ENCODE measurements at places on chromosomes 4 and X.

DNA sequence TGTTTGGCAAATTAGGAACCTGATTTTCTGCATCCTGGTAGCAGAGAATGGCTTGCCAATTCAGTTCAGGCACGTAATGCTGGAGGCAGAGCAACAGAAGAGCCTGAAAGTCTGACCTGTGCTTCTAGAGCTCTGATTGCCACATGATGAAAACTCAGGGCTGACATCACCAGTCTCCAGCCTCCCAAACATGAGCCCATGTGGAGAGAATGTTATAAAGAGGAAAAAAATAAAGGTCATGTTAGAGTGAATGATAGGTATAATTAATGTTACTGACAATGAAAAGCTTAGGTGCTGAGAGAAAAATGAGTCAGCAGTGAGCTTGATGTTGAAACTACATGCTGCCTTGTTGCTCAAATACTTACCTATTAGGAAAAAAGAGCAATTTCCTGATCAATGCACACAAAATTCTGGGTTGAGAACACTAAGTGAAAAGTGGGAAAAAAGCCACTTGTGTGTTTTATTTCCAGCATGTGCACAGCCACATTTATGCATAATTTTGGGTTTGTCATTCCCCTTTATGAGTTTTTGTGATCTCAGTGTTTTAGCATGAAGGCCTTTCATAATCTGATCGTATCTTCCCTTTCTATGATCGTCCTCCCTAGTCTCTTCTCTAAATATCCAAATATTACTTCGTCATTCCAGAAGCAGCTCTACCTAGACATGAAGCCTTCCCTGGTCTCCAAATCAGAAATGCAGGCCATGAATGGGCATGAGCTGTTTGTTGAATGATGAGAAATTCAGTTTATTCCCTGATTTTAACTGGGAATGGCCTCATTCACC is 113.3 kb upstream of the CPEB2 start:
- DNase-seq: no peak

DNA sequence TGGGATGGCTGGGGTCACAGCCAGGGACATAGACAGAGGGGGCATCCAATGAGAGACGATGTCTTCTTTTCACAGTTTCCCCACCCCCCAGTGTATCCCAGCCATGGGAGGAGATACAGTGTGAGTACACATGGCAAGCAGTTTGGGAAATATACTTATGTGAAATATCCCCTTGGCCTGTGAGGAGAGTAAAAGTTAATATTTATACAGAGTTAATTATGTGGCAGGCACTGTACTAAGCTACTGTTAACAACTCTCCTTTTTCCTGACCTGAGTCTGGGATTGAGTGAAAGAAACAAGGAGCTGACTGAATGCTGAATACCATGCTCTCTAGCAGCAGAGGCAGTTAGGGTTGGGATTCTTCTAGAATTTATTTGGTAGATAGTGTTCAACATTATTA is 35.3 kb downstream of the HCCS start:
- DNase-seq: no peak

DNA sequence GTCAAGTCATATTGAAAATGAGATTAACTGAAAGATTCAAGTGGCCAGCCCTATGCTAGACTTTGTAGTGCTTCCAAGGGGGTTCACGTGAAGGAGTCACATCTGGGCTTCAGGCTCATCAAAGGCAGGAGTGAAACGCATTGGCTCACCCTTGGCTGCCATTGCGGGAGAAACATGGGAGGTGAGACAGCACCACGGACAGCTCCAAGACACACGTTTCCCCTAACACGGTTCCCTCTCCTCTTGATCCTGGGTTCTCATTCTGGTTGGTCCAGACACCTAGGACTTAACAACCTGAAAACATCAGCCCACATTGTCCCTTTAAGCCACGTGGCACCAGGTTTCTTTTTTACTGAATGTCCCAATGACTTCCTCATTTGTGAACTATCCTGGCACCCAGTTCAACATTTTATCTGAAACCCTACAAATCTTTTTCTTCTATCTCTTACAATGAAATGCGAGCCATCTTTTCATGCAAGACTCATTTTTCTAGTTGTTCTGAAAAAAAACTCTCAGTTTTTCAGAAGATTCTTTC is 279.0 kb upstream of the VCX3A start:
- no peak for DNase-seq

- no peak for DNase-seq
These were observed 114.0 kb upstream of the ENPEP start for GRCh38 chr4:110361921-110362320.

DNA sequence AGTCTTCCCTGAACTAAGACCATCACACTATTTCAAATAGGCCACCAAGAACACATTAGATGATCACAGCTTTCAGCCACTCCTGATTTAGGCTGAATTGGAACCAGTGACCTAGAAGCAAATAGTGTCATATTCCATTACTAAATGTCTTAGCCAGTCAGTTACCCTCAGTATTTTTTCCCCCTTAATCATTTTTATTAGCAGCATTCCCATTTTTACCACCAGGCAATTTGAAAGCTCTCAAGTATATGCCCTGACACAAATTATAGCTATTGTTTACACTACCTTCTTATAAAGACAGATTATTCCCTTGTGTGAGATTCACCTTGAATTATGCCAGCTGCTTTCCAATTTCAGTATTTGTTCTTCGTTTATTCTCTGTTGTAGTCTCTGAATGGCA is 1146.9 kb downstream of the PDHA2 start:
- no peak for DNase-seq

GRCh38 chr4:100081491-100081890 is 108.8 kb downstream of the DDIT4L start:
- no peak for DNase-seq

- no peak for DNase-seq
These were observed 118.6 kb downstream of the PTTG2 start for GRCh38 chr4:38078590-38079421.

DNA sequence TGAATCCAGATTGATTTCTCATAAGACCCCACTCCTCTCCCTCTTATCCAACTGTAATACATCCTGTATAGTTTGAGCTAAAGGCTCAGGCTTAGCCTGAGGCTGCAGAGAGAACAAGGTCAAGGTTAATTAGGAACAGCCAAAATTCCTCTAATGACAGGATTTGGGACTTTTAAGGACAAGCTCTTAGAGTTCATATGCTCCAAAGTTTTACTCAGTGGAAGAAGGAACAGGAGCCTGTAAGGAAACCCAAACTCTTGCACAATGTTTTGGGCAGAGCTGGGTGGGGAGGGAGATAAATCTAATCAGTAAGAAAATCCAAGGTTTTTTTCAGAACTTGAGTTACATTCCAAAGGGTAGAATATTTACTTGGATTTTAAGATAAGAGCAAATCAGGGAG is 238.8 kb downstream of the QDPR start:
- DNase-seq: no peak

DNA sequence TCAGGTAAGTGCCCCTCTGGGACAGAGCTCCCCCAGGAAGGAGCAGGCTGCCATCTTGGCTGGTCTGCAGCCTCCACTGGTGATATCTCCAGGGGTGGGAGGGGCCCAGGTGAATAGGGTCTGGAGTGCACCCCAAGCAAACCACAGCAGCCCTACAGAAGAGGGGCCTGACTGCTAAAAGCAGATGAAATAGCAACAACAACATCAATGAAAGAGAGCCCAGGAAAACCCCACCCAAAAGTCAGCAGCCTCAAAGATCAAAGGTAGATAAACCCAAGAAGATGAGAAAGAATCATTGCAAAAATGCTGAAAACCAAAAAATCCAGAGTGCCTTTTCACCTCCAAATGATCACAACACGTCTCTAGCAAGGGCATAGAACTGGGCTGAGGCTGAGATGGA is 92.5 kb upstream of the PAGE3 start:
- DNase-seq: no peak

DNA sequence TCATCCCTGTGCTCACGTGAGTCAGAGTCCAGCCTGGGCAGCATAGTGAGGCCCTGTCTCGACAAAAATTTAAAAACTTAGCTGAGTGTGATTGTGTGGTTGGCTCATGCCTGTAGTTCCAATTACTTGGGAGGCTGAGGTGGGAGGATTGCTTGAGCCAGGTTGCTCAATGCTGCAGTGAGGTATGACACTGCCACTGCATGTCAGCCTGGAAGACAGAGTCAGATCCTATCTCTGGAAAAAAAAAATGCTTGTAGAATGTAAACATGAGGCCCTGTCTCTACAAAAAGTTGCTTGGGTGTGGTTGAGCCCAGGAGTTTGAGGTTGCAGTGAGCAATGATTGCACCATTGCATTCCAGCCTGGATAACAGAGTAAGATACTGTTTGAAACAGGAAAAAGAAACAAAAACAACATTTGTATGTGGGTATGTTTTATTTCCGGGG is 11.3 kb upstream of the YTHDC1 start:
- DNase-seq: no peak

- DNase-seq: no peak
These were observed 10.0 kb downstream of the AWAT2 start for GRCh38 chrX:70039758-70040157.

- DNase-seq: no peak
These were observed 152.9 kb downstream of the POLA1 start for GRCh38 chrX:24846550-24847150.

DNA sequence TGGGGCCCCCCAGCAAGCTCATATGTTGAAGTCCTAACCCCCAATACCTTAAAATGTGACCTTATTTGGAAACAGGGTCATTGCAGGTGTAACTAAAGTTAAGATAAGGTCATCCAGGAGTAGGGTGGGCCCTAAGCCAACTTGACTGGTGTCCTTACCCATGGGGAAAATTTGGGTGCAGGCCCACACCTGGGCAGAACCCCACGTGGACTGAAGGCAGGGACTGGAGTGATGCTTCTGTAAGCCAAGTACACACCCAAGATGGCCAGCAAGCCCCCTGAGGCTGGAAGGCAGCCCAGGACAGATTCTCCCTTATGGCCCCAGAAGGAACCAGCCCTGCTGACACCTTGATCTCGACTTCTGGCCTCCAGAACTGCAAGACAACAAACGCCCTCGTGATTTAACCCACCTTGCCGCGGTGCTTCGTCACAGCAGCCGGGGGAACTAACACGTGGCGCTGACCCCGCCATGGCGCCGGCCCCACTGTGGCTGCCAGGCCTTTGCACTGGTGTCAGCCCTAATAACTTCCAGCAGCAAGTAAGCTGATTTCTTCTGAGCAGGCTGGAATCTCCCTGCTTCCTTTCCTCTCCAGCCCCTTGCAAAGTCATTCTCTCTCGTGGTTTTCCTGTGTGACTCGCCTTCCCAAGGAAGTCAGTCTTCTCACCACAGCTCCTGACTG is 23.2 kb upstream of the MXD4 start:
- no peak for DNase-seq

DNA sequence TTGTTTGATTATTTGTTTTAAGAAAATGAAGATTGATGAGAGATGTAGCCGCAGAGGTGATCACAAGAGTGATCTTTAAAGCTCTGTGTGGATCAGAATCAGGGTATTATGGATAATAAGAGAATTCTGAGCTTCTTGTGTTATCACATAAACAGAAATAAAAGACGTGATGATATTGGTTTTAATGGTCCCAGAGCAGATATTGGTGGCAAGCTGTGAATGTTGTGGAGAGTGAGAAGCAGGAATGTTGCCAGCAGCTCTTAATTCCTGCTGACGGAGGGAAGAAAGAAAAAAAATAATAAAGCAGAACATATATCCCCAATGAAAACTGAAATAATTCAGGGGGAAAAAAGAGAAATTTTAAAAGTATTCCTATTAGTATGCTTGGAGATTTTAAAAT is 1015.9 kb downstream of the PCDH18 start:
- no peak for DNase-seq

DNA sequence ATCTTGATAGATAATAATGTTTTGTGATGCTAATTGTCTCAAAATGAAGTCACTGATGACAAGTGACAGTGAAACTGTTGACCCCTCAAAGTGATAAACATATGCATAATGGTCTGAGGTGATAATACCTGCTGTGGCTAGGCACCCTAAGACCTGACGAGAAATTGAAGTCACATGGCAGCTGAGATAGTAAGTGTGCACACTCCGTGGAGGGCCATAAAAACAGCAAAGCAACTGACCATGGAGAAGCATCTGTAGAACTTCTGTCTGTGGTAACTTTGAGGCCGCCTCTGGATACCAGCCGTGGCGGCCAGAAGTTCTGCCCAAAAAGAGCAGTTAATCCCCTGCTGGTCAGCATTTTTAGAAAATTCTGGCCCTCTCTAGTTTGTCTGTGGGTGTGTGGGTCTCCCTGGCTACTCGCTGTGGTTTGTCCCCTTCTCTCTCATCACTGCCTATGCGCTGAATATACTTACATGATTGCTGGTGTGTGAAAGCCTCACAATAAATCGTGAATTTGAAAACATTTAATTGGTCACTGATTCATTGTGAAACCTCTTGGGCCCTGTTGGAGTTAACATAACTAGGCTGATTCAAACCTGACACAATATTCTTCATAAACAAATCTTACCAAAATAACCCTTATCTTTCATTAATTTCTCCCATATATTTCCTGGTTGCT is 50.6 kb downstream of the CCDC149 start:
- no peak for DNase-seq

DNA sequence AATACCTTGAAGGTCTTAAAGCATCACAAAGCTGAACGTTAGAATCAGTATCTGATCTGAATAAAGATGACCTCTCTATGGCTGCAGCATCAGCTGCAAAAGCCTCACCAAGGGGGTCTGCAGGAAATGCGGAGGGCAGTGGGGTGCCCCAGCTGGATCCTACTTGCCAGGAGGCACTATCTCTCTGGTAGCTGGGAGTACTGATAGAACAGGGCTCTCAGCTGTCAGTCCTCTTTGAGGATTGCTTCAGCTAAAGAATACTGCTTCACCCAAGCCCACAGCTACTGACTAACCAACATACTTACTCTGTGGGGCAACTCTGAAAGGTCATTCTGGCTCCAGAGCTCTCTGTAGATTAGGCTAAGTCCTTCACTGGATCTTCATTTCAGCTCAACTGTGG is 112.5 kb upstream of the ZFP42 start:
- DNase-seq: no peak

GRCh38 chr4:147794314-147794680 is 62.4 kb downstream of the ARHGAP10 start:
- DNase-seq: no peak

- DNase-seq: no peak
These were observed 1.9 kb upstream of the DUSP9 start for GRCh38 chrX:153645151-153645550.

DNA sequence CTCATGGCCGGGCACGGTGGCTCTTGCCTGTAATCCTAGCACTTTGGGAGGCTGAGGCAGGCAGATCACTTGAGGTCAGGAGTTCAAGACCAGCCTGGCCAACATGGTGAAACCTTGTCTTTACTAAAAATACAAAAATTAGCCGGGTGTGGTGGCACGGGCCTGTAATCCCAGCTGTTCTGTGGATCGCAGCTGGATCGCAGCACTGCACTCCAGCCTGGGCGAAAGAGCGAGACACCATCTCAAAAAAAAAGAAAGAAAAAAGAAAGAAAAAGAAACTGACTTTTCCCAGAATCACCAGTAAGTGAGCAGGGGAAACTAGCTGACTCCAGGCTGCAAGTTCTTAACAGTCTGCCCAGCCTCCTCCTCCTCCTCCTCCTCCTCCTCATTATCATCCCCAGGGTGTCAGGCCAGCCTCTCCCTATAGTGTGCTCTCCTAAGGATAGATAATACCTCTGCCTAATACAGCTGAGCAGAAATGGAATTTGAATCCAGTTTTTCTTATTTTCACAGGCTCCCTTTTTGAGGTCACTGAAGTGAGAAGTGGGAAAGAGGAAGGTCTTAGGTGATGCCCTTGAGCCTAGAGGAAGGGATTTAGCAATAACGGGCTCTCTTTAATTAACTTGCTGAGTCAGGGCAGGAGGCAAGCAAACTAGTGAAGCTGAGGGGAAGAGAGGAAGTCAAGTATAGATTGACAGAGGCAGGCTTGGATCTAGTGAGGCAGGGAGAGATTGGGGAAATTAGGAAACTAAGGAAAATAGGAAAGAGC is 11.8 kb upstream of the ELF2 start:
- no peak for DNase-seq

Measured in stimulated activated CD4-positive, alpha-beta T cell treated with anti-CD3 and anti-CD28 coated beads, Interleukin-4, amount 100 ng/mL, for 48 hours (primary cell).